ENCODE measurements at places on chromosomes 6 and 20. TPM values are rescaled to one million over a fixed set of nuclear protein-coding genes. Genes with fewer than 3 reads are reported as not detected.
A peak's percentile ranks its signal among the peaks of the same experiment; 100 is the strongest.

The GZF1 gene
- 14.6 TPM for total RNA-seq

The PACRG gene
- not detected for total RNA-seq

The MATN4 gene
- not detected for total RNA-seq

The PGC gene
- not detected for total RNA-seq

The ROS1 gene
- not detected for total RNA-seq

The PACSIN1 gene
- not detected for total RNA-seq

The WFDC10B gene
- not detected for total RNA-seq

The SLC35D3 gene
- total RNA-seq = not detected

The GLP1R gene
- total RNA-seq = not detected

DNA sequence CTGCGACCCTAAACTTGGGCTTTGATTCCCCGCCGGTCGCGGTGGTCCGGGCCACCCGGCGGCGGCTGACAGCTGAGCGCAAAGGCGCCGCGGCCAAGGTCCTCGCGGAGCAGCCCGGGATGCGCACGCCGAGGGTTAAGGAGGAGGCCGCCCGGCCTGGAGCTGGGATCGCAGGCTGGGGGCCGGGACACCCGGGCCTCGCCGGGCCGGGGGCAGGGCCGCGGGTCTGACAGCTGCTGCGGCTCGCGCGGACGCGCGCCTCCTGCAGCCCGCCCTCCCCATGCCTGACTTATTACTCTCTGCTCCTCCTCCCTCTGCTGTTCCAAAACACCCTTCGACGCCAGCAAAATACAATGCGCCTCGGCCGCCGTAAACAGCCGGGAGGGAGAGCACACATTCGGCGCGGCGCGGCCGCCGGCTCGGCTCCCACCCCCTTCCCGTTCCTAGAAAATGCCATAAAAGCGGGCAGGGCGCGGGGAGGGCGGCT is 746 bp downstream of the BACH2 start:
- DNase-seq = no peak

DNA sequence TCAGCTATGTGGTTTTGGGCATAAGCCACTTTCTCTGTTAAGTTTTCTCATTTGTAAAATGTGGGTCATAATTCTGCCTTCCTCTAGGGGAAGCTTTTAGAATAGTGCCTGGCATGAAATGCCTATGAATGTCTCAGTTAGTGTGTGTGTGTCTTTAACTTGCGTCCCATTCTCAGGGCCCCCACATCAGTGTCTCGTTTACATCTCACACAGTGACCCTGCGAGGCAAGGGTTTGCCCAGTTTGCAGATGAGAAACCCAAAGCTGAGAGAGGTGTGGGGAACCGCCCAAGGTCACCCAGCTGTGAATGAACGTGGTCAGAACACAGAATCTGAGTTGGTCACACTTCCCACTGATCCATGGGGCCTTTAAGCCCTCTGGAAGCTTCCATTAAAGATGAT is 14.1 kb downstream of the DYNLRB1 start:
- no peak for DNase-seq

GRCh38 chr20:35360033-35360432 is 51.7 kb downstream of the UQCC1 start:
- no peak for DNase-seq

GRCh38 chr20:3646651-3647050 is 16.5 kb downstream of the GFRA4 start:
- DNase-seq = no peak

DNA sequence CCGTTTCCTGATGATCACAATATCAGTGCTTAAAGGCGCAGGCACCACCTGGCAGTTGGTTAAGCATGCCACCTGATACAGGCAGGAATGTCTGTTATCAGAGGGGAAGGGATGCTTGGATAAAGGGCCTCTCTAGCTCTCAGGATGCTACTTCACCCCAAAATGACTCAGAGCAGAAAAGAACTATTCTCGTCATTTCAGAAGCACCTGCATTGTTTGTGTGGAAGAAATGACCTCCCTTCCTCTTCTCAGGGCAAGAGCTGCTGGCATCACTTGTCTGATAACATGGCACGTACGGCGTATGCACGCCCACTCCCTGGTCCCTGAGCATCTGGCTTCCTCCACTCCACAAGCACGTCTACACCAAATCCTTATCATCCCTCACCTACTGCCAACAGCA is 47.3 kb downstream of the ATP9A start:
- DNase-seq = peak; percentile 47

DNA sequence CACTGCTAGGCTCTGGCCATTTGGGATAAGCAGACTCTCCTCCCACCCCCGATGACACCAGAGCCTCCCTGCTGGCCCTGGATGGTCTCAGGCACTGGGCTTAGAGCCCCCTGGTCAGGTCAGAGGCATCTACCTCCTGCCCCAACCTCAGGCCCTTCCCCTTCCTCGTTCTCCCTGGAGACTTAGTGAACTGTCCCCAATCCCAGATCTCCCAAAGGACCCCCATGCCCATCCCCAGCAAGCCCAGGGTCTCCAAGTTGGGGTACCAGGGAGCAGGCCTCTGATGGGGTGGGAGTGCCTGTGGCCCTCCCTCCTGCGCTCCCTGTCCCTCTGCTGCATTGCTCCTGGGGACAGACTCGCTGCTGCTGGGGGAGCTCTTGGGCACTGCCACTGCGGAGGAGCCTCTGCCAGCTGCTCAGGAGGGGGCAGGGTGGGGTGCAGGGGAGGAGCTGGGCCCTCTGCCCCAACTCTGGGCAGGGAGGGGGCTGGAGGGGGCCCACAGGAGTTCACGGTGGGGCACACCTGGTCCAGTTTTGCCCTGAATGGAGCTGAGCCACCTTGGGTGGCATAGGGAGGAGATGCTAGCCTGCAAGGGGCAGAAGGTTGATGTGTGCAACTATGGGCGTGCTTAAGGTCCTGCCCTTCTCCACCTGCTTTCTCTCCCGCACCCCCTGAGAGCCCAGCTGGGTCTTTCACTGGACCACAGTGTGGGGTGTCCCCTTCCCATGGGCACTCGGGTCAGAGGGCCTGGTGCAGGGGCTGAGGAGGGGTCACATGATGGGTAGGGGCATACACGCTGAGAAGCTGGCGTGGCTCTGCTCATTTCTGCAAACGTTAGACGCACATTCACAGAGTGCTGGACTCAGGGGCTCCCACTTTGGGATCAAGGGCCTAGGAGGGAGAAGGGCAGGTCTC is 40.4 kb downstream of the SPDEF start:
- DNase-seq = no peak

- no peak for DNase-seq
Observed at GRCh38 chr6:108793516-108794251, 54.5 kb upstream of the ARMC2 start.

DNA sequence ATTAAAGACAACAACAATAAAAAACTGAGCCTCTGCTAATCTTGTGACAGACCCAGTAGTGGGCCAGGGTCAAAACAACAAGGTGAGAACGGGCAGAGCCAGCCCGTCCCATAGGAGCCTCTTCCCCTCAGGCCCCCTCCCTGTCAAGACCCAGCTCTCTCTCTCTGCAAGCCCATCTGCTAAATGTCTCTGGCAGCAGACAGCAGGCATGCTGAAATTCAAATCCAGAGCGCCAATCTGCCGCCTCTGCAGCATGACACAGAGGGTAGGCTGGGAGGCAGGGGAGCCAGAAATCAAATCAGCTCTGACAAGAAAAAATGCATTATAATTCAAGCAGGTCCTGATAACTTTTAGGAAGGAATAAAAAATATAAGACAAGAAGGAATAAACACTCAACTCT is 26.3 kb downstream of the METTL24 start:
- DNase-seq = no peak

GRCh38 chr20:50215926-50216325 is 25.3 kb downstream of the CEBPB start:
- DNase-seq = no peak

GRCh38 chr20:52443874-52444273 is 252.3 kb upstream of the ZFP64 start:
- no peak for DNase-seq

GRCh38 chr6:43793875-43794242 is 23.8 kb downstream of the VEGFA start:
- no peak for DNase-seq

GRCh38 chr6:161222706-161223234 is 51.1 kb downstream of the AGPAT4 start:
- DNase-seq = no peak

DNA sequence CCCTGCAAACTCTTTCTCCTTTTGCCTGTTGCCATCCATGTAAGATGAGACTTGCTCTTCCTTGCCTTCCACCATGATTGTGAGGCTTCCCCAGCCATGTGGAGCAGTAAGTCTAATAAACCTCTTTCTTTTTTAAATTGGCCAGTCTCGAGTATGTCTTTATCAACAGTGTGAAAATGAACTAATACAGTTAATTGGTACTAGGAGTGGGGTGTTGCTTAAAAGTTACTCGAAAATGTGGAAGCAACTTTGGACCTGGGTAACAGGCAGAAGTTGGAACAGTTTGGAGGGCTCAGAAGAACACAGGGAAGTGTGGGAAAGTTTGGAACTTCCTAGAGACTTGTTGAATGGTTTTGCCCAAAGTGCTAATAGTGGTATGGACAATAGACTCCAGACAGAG is 359.2 kb upstream of the KHDRBS2 start:
- no peak for DNase-seq

- no peak for DNase-seq
Observed at GRCh38 chr20:51691703-51692102, 76.5 kb downstream of the ATP9A start.

GRCh38 chr6:69286331-69286730 is 510.5 kb downstream of the LMBRD1 start:
- DNase-seq = no peak

- DNase-seq = no peak
Observed at GRCh38 chr6:168060521-168060931, 18.5 kb downstream of the FRMD1 start.

GRCh38 chr20:64038565-64039292 is 2.7 kb downstream of the C20orf204 start:
- DNase-seq = peak; percentile 95

DNA sequence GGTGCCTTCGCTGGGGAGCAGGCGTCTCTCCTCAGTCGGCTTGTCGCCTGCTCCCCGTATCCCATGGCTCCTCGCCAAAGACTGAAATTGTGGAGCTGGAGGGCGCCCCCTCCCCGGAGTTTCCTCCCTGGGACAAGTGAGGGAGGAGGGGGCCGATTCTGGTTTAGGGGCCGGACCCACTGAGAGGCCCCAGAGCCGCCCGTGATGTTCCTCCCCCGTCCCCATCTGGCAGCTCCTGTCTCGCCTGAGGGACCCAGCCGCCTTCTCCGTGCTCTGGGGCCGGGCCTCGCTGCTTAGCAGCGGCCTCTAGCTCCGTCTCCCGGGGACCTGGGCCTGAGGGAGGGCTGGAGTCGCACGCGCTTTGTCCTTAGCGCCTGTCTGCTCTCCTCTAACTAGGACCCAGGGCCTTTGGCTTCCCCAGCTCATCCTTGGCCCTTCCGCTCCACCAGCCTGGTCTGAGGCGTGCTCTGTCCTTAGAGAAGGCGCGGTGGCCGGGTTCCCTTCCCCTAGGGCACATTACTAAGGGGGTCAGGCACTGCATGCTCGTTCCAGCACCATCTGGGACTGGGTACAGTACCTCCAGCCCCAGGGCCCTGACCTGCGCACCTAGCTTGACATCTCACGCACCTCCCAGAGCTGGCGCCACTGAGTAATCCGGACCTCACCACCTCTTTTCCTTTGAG is 29.7 kb downstream of the SLC12A5 start:
- no peak for DNase-seq

DNA sequence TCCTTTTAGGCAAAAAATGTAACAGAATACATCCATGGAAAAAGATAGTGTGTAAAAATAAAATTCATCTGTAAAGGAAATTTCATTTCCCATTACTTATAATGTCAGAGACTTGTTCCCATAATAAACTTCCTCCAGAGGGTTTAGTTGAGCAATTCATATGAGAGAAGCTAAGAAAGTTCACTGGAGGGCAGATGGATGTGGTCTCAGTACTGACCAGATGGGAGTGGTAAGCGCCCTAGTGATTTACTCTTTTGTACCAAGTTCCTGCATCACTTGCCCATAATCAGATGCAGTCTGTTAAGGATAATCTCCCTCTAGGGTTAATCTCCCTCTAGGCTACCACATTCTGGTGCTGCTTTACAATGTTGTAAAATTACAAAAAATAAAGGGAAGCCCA is 61.7 kb downstream of the ESF1 start:
- DNase-seq = no peak

GRCh38 chr6:110285306-110286060 is 72.7 kb downstream of the METTL24 start:
- DNase-seq = no peak

DNA sequence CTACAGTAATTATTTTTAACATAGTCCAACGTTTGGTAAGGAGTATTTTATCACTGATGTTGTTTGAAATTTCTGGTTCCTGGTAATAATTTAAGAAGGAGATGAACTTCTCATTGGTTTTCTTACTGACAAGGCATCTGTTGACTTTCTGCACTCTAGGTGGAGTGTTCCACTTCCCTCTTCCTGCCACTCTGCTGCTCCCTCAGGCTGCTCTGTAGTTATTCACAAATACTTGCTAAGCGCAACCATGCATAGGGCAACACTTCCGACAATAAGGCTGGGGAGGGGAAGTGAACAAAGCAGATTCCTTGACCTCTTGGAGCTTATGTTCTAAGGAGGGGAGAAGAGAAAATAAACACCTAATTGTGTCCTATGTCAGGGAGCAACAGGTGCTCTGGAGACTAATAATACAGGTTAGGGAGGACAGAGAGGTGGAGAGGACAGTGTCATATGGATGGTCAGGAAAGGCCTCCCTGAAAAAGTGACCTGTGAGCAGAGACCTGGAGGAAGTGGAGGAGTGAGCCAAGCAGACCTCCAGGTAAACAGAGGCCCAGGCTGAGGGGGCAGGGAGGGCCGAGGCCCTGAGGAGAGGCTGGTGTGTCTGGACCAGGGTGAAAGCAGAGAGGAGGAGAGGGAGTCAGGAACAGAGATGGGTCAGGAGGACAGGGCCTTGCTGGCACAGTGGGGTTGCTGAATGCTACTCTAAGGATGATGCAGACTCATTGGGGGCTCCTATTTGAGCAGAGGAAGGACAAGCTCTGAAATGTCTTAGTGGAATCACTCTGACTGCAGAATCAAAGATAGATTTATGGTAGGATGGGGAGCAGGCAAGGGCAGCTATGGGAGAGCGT is 134.8 kb upstream of the SLC24A3 start:
- no peak for DNase-seq

DNA sequence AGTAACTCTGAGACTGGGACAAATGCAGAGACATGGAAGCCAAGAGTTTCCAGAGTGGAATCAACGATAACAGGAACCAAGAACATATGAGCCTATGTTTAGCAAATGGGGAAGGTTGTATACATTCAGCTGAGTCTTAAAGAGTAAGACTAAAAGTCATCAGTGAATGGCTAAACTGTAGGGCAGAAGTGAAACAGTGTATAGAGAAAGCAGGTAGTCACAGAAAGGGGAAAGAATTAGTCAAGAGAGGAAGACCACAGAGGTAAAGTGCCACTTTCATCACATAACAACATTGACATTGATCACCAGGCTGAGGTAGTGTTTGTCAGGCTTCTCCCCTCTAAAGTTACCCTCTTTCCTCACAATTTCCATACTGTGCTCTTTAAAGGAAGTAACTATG is 306.5 kb upstream of the SPTLC3 start:
- no peak for DNase-seq
